ENCODE measurements at places on chromosomes 3 and 15.

DNA sequence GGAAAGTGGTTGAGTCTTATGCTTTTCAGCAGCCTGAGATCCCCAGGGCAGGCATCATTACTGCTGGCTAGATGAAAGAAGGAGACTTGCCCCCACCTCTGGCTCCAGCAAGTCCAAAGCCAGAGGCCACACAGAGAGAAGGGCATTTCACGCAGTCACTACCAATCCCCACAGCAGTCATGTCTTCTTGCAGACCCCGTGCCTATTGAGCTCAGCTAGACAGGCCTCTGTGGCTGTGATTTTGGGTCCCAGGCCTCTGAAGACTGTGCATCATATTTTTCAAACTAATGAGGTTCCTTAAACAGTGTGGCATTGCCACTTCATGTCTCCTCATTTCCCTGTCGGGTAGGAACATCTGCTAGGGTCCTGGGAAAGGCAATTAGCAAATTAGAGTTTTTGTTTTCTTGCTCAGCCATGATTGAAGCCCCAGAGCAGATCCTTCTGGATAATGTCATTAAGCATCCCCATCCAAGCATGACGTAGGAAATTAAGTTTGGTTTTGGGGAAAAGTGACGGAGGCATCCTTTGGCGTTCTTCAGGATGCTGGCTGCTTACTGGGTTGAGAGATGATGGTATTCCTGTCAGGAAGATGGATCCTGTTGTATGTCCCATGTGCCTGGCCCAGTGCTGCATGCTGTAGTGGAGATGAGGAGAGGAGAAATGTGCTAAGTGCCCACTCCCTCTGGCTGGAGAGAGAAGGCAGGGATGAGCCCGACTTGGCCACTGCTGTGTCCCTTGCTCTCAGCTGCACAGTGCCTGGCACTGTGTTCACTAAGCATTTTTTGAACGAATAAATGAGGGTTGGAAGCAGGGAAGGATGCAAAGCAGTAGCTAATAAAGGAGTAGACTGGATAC, 7.0 kb downstream of the SPSB4 start:
- no peak for DNase-seq

GRCh38 chr3:190531406-190531805, 17.5 kb downstream of the IL1RAP start:
- no peak for DNase-seq

DNA sequence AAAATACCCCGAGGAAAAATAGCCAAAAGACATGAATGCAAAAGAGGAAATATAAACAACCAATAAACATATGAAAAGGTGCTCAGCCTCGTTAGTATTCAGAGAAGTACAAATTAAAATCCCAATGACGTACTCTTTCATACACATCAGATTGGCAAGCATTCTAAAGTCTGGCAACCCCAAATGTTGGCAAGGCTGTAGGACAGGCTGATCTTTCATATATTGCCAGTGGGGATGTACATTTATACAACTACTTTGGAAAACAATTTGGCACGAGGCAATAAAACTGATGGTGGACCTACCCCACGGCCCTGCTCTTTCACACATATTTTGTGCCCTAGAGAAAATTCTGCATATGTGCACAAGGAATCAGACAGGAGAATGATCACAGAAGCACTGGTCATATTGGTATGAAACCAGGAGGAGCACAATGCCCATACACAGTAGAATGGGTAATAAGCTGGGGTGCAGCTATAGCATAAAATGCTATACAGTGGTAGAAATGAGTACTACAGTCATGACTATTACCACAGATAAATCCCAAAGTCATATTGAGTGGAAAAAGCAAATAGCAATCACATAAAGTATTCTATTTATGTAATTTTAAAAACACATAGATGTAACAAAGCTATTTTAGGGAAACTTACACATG, 176.0 kb upstream of the SLC24A5 start:
- no peak for DNase-seq

DNA sequence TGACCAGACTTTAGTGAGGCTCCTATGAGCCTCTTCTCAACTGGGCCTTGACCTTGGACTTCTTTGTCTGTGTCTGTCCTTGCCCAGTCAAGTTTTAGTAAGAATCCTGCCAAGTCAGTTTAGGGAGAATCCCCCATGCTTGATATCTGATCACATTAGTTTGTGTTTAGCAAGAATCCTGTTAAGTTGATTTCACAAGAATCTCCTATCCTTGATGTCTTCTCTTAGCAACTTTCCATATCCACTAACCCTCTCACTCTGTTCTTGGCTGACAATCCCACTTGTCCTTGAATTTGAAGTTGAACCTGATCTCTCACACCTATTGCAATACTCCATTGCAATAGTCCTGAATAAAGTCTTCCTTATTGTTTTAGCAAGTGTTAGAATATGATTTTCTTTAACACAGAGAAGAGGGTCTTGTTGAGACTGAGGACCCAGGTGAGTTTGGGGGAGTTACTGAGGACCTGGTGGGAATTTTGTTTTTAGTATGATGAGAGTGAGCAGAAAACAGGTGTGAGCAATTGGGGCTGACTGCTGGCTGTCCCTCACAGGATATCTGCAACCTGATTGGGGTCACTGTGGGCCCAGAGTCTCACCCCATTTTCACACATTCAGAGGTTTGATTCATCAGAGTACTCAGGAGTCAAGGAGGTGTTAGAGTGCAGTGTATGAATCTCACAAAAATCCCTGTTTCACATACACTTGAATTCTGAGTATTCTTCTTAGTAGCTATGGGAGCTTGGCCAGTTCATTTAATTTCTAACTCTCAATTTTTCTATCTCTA, 39.9 kb upstream of the TNFAIP8L3 start:
- DNase-seq: no peak

GRCh38 chr15:24862726-24863521, 91.9 kb upstream of the SNRPN start:
- DNase-seq: no peak

DNA sequence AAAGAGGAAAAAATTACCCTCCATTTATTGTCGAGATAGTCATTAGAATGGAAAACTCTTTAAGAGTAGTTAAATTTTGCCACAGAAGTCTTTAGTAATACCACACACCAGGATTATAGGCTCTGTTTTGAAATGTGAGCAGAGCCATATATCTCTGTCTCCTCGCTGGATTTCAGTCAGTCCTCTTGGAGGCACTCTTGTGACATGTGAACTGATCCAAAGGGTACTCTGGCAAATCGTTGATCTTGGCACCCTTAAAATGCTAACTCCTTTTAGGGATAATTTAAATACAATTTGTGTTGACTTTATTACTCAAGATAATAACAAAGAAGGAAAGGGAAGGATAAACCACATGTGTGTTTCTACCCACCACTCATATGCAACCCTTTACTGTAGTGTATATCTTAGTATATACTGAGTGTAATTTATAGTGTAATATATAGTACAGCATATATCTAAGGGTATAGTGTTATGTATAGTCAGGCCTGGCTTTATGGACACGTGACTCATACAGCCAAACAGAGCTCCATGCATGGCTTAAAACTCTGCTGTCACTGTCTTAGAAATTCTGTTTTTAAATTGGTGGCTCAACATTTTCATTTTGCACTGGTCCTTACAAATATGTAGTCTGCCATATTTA, 12.3 kb upstream of the KPNA4 start:
- no peak for DNase-seq

- peak; percentile 87 for DNase-seq
These were observed 315.8 kb upstream of the SATB1 start for GRCh38 chr3:18740631-18741583.

DNA sequence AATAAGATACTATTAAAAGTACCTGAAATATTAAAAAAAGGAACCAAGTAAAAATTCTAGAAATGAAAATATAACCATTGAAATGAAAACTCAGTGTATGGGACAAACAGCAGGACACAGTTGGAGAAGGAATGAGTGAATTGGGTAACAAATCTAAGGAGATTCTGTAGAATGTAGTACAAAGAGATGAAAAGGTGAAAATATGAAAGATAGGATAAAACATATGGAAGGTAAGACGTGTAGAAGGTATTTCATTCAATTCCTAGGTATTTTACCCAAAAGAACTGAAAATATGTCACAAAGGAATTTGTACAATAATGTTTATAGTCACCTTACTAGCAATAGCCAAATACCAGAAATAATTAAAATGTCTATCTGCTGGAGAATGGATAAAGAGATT, 82.9 kb upstream of the CCNL1 start:
- DNase-seq: no peak

DNA sequence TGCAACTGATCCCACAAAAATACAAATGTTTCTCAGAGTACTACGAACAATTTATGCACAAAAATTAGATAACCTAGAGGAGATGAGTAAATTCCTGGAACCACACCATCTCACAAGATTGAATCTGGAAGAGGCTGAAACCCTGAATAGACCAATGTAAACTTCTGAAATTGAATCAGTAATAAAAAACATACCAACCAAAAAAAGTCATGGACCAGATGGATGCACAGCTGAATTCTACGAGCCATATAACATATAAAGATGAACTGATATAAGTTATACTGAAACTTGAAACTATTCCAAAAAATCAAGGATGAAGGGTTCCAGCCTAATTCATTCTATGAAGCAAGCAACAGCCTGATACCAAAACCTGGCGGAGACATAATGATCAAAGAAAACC, 336.3 kb downstream of the PYDC2 start:
- no peak for DNase-seq

- DNase-seq: no peak
These were observed 51.5 kb downstream of the MKRN2 start for GRCh38 chr3:12608376-12608775.

GRCh38 chr3:182349951-182350517, 443.3 kb upstream of the ATP11B start:
- no peak for DNase-seq

- no peak for DNase-seq
These were observed 22.9 kb downstream of the PRR23E start for GRCh38 chr3:127215714-127216414.

GRCh38 chr15:57340682-57341259, 35.5 kb upstream of the CGNL1 start:
- peak; percentile 66 for DNase-seq

- no peak for DNase-seq
These were observed 32.5 kb downstream of the CHAC1 start for GRCh38 chr15:40985541-40986330.

GRCh38 chr3:179713643-179714090, 60.8 kb downstream of the USP13 start:
- no peak for DNase-seq

- DNase-seq: no peak
These were observed 74.7 kb upstream of the GAP43 start for GRCh38 chr3:115548611-115549010.

GRCh38 chr3:68121287-68121686, 466.9 kb upstream of the SUCLG2 start:
- no peak for DNase-seq

- no peak for DNase-seq
These were observed 68.0 kb downstream of the FNDC3B start for GRCh38 chr3:172107403-172107802.

DNA sequence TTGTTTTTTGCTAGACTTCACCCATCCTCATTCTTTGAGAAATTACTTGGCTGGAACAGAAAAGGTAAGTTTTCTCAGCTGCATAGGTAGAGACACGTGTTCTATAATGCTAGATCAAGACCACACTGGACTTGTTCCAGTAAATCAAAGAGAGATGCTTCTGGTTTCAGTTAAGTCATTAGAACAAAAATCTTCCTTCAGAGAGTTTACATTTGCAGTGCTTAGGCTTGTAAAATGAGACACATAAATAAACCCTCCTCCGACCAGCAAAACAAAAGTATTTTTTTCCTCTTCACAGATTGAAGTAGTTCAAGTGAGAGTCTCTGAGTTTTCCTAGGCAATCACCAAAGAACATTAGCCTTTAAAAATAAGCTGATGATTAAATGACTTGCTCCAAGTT, 87.3 kb upstream of the PROK2 start:
- no peak for DNase-seq

- no peak for DNase-seq
These were observed 39.8 kb upstream of the SGO1 start for GRCh38 chr3:20225769-20226168.

- no peak for DNase-seq
These were observed 3.4 kb upstream of the HAPLN3 start for GRCh38 chr15:88898736-88899135.

GRCh38 chr3:98702166-98702565, 61.0 kb upstream of the ST3GAL6 start:
- DNase-seq: no peak

- DNase-seq: no peak
These were observed 32.8 kb upstream of the MRPL3 start for GRCh38 chr3:131535596-131535995.

DNA sequence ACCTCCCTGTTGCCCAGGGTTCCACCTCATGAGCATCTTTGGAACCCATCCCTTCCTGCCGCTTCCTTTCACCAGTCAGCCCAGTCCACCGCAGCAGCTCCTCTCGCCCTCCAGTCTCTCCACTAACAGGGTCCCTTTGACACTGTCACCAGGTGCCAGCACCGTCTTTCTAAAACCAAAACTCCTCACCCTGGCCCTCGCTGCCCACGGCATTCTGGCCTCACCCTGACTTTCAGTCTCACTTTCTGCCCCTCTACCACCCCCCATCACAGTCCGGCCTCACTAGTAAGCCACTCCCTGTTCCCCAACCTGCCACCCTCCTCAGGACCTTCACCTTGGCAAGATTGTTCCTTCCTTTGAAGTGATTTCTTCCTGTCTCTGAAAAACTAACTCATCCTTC, 4.2 kb downstream of the PPCDC start:
- DNase-seq: no peak
